ENCODE measurements at places on chromosomes 6 and 20.

DNA sequence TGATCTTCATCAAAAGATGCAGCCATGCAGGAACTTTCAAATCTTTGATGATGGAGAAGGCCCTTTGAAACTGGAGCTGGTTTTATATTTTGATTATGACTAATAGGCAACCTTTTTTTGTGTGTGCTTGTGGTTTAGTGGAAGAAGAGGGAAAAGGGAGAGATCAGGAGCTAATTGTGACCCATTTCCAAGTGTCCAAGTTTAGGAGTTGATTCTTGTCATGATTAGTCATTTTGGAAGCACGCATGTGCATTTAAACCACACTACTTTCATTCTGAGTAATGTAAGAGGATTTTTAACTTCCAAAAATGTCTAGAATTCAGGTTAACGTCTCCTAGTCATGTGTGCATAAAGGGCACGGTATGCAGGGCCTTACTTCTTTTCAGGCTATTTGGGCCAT, 3.5 kb downstream of the FOXO3 start:
- no peak for DNase-seq

GRCh38 chr20:50308513-50309279, 118.1 kb downstream of the CEBPB start:
- no peak for DNase-seq

DNA sequence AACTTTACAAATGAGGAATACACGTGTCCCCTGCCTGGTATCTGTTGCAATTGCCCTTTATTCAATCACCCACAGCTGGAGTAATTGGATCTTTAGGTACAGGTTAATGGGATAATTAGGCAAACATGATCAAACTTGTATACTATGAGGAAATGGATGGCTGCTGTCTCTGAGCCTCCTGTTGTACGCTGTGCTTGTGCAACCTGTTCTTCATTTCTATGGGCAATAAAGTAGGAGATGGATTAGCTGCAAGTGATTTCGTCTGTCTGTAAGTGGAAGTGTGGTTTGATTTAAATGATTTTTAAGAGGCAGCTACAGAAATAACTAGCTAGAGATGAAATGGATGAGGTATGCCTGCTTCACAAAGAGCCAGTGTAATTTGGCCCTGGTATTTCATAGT, 474.1 kb downstream of the RNF144B start:
- DNase-seq = no peak

GRCh38 chr20:50877232-50877743, 53.9 kb downstream of the ADNP start:
- DNase-seq = no peak

- DNase-seq = no peak
Observed at GRCh38 chr20:6407163-6407562, 284.3 kb upstream of the FERMT1 start.

GRCh38 chr6:114080891-114081510, 110.1 kb upstream of the HDAC2 start:
- DNase-seq = no peak

- no peak for DNase-seq
Observed at GRCh38 chr6:143971482-143972205, 36.4 kb downstream of the PLAGL1 start.

GRCh38 chr6:5102267-5102970, 17.3 kb downstream of the PPP1R3G start:
- no peak for DNase-seq

DNA sequence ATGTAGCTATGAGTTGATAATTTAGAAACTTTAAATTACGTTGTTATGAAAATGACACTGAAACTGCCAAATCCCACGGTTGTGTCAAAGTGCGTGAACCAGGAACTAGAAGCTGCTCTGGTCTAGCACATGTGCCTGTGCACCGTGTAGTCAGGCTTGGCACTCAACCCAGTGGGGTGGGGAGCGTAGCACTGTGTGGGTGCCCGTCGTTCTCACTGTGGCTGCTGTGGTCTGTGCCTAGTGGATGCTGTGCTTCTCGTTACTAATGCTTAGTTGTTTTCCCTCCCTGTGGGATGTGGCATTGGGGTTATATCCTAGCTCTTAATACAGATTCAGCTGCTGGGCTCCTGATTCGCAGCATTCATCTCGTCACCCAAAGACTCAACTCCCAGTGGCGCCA, 46.2 kb upstream of the ADIG start:
- DNase-seq = no peak

GRCh38 chr6:148317739-148318138, 24.9 kb upstream of the SASH1 start:
- DNase-seq = no peak

GRCh38 chr6:144372611-144373594, 87.8 kb downstream of the UTRN start:
- no peak for DNase-seq

GRCh38 chr6:122347280-122347679, 52.2 kb upstream of the HSF2 start:
- no peak for DNase-seq

- no peak for DNase-seq
Observed at GRCh38 chr6:84707171-84707570, 57.2 kb downstream of the TBX18 start.

DNA sequence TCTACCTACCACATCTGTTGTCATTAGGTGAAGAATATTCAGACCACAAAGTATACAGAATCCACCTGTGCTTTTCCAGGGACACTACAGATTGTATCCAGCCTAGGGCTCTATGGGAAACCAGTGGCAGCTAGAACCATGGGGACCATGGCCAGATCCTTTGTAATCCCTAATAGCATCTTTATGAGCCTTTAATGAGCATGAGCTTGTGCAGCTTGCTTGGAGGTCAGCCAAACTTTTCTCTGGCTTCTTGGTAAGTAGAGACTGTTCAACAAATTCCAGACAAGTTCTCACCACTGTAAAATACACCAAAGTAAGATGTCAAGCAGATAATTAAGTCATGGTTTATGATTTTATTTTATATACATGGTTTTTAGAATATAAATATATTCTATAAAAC, 301.6 kb upstream of the ADGRB3 start:
- no peak for DNase-seq

- no peak for DNase-seq
Observed at GRCh38 chr6:12355354-12355753, 65.2 kb downstream of the EDN1 start.

- no peak for DNase-seq
Observed at GRCh38 chr6:133806382-133807140, 82.4 kb upstream of the TCF21 start.

- DNase-seq = no peak
Observed at GRCh38 chr6:43953794-43954310, 173.4 kb downstream of the MRPL14 start.

DNA sequence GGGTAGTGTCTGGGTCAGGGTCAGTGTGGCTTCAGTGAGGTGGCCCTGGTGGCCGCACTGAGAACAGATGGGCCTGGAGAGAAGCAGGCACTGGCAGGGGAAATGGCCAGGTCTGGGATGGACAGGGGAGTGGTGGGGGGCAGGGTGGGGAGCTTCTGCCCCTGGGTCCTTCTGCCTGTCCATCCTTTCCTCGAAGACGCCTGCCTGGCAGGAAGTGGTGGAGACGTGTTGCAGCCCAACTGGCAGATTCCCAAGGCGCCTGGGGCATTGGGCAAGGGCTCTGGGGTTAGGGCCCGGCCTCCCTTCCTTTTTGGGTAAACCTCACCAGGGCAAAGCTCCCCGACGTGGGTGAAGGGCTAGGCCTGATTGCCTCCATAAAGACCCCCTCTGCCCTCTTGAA, 10.4 kb downstream of the SRC start:
- DNase-seq = no peak

DNA sequence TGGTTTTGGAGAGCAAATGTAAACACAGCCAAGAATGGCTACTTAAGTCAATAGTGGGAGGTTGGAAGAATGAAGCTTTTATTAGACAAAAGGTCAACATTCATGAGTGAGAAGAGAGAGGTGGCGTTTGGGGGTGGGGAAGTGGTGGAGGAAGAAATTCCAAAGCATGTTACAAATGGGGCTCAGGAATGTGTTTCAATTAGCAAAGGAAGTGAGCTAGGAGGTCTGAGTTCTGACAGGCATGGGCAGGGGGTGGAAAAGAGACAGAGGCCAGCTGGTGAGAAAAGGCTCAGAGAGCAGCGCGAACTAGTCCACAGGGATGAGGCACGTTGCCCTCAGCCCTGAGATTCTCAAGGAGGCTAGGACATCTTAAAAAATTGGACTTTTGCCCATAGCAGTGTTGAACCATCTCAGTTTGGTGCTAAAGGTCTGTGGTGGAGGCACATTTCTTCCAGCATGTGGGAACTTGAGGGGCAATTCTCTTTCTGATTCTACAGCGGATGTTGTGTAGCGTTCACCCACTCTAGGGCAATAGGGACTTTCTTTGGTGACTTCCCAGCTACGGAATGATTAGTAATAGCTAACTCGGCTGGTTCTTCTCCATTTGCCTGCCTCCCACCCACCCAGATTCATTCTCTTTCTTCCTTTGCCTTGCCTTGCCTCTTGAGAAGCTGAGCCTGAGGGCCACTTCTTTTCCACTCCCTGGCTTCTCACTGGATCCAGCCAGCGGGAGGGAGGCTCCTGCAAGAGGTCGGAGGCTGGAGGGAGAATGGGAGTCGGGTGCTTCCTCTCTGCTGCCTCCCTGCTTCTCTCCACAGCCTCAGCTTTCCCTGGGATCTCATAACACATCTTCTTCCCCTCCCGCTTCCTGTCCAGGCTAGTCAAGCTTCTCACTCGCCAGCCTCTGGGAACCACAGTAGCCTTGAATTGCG, 45.1 kb upstream of the NEDD9 start:
- DNase-seq = no peak

- DNase-seq = no peak
Observed at GRCh38 chr6:53618219-53618618, 47.3 kb downstream of the KLHL31 start.

GRCh38 chr6:12343440-12344162, 53.4 kb downstream of the EDN1 start:
- no peak for DNase-seq

GRCh38 chr6:54037277-54037779, 73.9 kb upstream of the MLIP start:
- no peak for DNase-seq

DNA sequence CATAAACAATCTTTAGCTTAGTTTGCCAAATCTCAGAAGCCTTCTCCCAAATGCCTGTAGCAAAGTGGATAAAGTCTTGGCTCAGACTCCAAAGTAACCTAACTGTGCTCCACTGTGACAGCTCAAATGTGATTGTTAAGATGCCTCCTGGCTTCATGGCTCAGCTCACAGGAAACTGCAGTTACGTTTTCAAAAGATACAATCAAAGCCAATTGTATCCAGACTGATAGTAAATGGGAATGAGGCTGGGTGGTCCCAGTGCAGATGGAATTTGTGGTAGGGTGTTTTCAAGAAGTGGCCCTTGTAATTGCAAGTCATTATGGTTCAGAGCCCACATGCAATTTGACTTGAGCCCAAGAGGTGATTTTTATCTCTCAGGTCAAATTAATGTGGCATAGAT, 151.2 kb upstream of the TAB2 start:
- no peak for DNase-seq

All from central memory CD4-positive, alpha-beta T cell (primary cell).